T-cell (primary cell): ENCODE measurements at places on chromosomes 16 and 17.

DNA sequence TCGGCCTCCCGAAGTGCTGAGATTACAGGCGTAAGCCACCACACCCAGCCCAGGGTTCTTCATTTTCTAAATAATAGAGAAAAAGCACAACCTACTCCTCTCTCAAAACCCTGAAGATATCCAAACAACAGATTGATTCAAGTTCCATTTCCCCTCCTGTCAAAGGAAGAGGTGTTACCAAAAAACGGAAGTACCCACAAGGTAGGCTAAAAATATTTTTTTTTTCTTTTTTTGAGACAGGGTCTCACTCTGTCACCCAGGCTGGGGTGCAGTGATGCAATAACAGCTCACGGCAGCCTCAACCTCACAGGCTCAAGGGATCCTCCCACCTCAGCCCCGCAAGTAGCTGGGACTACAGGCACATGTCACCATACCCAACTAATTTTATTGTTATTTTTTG lies 18.9 kb downstream of the UTP6 start:
- DNase-seq = no peak

GRCh38 chr17:61463316-61464129 lies 11.3 kb downstream of the TBX4 start:
- DNase-seq = no peak

- DNase-seq = no peak
Measured at GRCh38 chr17:62611728-62612127, 15.7 kb upstream of the MRC2 start.

DNA sequence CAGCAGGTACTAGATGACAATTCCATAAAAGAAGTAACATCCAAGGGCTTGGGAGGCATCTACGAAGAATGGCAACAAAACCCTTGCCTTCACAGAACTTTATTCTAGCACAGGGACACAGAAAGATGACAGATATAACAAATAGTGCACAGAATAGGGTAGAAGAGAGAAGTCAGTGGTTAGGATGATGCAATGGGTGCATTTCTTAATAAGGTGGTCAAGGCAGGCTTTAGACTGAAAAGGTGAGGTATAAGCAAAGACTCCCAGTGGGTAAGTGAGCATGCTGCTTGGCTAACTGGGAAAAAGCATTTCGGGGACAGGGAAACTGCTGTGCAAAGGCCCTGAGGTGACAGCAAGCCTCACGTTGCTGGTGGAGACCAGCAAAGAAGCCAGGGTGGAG lies 175.9 kb downstream of the XYLT1 start:
- no peak for DNase-seq

DNA sequence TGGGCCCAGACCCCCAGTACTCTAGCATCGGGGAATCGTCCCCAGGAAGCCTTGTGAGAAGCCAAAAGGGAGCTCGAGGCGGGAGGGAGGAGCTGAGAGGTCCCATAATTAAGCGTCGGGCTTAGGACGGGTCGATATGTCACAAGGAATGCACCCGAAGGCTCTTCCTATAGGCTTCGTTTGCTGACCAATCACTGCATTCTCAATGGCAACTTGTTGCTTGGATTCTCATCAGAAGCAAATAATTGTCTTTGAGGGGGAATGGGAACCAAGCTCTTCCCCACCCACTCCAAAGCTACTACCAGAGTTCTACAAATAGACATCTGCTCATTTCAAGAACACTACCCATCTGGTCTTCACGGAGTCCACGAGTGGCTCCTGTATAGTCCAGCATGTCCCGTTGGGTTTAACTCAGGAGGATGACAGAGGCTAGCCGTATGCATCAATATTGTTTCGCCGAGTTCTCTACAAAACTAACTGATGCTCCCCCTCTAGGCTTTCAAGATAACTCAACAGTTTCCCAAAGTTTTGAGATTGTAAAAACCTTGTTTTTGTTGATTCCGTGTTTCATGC lies 628 bp upstream of the BLMH start:
- no peak for DNase-seq

- no peak for DNase-seq
Measured at GRCh38 chr17:51124640-51125503, 4.2 kb upstream of the SPAG9 start.

- DNase-seq = no peak
Measured at GRCh38 chr16:21710938-21711337, 47.2 kb downstream of the OTOA start.

- no peak for DNase-seq
Measured at GRCh38 chr16:2428051-2428783, 1.0 kb upstream of the CCNF start.

DNA sequence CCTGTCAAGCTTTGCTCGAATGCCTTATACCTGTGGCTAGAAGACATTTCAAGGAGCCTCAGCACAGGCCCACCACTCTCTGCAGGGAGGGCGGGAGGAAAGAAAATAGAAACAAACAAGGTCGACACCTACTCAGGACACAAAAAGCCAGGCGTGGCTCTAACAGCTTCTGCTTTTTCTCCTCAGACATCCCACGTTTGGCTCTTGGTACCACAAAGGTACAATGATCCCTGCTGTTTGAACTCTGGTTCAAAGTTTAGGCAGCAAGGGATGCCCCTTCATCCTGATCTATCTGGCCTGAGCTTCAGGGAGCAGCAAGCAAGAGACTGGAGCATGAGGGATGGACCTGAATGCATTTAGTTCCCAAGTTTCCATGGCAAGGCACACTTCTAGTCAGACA lies 57.1 kb downstream of the CREBBP start:
- DNase-seq = no peak
